Stimulated activated CD8-positive, alpha-beta memory T cell treated with anti-CD3 and anti-CD28 coated beads, Interleukin-2, amount 100 ng/mL, for 1 hour (primary cell): ENCODE measurements at places on chromosomes 2 and 18.

- peak; percentile 48 for DNase-seq
Observed at GRCh38 chr2:42828487-42829425, 36.4 kb upstream of the HAAO start.

DNA sequence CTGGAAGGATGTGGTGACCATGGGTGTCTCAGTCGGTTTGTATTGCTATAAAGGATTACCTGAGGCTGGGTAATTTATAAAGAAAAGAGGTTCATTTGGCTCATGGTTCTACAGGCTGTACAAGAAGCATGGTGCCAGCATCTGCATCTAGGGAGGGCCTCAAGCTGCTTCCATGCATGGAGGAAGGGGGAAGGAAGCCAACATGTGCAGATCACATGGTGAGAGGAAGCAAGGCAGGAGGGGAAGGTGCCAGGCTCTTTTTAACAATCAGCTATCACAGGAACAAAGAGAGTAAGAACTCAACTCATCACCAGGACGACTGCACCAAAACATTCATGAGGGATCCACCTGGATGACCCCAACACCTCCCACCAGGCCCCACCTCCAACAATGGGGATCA, 209.4 kb downstream of the CDH20 start:
- no peak for DNase-seq

GRCh38 chr18:79386547-79386946, 9.2 kb upstream of the NFATC1 start:
- DNase-seq: no peak

DNA sequence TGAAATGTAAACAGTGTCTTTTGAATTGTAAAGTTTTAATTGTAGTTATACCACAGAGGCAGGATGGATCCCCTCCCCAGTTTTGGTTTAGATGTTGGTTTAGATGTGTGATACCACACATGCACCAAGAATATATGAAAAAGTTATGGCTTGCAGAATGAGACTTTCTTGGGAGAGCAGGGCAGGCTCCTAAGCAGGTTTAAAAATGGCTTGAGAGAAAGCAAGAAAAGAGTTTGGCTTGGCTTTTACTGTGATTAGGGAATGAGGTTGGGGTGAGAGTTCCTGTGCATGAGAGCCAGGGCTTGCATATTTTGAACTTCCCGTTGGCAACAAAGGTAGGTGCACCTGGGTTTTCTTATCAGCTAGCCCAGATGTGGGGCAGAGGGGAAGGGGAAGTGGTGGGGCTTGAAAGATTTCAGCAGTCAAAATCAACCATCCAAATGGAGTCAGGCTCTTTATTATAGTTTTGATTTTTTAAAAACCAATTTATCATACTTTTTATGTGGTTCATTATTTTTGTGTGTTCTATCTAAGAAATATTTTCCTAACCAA, 246.9 kb downstream of the MTX2 start:
- no peak for DNase-seq

DNA sequence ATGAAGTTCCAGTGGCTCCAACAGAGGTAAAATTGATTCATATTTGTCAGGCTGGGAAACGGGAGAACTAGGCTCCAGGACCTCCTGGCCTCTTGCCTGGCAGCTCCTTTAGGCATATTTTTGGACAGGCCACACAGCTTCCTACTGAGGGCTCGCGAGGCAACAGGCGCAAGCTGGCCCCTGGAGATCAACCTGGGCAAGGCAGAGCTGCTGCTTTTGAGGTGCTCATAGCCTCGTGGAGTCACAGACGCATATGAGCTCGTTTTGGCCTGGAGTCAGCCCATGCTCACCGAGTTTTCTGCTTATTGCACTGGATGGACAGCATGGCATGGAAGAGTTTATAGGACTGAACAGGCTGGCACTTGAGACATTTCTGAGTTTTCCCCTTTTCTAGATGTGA, 97.7 kb downstream of the CAPN13 start:
- DNase-seq: no peak

- no peak for DNase-seq
Observed at GRCh38 chr2:235472443-235472842, 21.4 kb upstream of the AGAP1 start.

DNA sequence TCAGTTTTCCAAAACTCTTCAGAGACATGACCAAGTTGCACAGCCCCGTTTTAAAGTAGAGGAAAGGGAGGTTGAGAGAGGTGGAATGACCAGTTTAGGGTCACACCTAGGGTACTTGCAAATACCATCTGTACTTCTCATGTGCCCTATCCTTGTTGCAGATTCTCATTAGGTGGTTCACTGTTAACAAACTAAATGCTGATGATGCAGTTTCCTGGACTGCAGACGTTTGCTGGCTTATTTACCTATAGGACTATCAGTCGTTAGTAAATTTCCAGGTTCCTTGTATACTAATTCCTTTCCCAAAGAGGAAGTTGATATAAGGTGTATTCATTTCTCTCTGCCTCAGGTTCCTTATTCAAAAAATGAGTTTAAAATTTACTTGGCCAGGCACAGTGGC, 1.4 kb downstream of the FARP2 start:
- DNase-seq: no peak

DNA sequence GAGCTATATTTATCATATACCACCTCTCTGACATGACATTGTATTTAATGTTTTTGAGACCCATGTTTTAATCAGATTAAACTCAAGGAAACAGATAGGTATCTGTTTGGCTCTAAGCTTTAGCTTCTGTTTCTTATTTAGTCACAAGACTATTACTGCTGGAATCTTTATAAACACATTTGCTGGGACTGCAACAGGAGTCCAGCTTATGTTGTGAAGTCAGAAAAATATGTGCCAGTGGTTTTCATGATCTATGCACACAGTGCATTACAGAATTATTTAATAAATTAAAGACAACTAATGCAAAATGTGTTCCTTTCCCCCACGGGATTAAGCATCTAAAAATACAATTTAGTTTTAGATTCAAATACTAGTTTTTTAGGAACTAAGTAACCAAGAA, 338.9 kb downstream of the ZEB2 start:
- DNase-seq: no peak

DNA sequence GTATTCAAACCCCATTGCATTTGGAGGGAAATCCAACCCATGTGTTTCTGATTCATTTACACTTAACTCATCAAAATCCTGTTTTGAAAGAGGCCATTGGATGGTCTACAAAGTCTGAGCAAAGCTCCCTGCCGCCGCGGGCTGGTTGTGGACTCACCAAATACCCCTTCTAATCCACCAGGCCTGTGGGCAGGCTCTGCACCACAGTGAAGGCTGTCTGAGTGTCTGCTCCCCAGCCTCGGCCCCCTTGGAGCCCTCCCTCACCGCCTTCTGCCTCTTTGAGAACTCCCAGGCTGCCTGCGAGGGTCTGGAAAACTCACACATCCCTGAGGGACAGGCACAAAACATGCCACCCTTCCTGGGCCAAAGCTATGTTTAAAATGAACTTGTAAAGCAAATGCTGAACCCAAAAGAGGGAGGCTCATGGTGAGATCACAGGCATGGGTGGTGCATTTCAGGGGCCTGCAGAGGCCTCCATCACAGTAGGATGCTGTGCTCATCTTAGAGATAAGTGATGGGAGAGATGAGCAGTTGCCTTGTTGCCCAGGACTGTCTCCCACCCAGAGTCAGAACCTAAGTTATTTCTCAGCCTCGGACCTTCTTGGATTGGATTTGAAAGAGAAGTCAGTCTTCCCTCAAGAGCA, 225.0 kb downstream of the CYP26B1 start:
- DNase-seq: no peak

DNA sequence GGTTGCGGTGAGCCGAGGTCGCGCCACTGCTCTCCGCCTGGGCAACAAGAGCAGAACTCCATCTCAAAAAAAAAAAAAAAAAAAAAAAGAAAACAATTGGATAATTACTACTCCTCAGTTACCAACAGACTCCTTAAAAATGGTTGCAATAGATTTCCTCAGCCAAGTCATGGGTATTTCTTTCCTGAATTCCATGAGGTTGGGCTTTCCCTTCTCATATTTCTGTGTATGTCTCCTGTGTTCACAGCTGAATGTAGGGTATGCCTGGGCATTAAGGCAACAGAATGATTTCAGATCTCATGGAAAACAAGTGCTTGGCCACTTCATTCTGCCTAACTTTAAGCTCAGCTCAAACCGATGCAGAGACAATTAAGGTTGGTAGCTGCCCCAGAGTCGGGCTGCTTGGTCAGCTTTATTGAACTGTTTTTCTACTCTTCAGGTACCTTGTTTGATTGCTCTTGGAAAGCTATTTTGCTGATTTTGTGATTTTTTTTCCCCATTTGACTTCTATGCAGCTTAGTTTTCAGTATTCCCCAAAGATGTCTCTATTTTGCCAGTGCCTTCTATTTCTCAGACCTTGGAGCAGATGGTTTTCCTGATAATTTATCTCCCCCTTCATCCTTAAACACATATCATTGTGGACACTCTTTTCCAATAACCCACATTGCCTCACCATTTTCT, 24.8 kb downstream of the KIF5C start:
- DNase-seq: no peak

- DNase-seq: no peak
Observed at GRCh38 chr2:19670303-19670702, 231.5 kb downstream of the TTC32 start.

- no peak for DNase-seq
Observed at GRCh38 chr2:44843641-44844310, 97.7 kb upstream of the SIX3 start.

- no peak for DNase-seq
Observed at GRCh38 chr2:5352286-5352685, 339.9 kb upstream of the SOX11 start.

DNA sequence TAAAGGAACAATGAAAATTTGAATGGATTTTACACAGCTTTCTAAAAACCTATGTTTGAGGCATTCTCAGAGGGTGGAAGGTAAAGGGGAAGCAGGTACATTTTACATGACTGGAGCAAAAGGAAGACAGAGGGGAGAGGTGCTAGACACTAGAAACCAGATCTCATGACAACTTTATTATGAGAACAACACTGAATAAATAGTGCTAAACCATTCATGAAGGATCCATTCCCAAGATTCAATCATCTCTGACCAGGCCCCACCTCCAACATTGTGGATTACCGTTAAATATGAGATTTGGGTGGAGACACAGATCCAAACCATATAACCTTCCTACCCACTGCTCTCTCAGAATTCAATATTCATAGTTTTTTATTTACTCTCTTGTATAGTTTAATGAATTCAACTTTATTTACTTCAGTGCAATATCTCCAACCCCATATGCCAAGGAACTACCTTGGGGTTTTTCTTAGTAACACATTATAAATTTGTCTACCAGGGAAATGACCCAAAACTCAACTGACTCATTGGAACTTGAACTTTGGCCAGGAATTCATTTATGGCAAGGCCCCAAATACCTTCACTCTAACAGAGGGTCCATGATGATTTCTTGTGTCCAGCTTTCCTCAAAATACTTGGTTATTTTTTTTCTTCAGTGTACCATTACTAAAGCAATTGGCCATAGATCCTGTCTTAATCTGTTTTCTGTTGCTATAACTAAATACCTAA, 317.8 kb downstream of the GULP1 start:
- no peak for DNase-seq

DNA sequence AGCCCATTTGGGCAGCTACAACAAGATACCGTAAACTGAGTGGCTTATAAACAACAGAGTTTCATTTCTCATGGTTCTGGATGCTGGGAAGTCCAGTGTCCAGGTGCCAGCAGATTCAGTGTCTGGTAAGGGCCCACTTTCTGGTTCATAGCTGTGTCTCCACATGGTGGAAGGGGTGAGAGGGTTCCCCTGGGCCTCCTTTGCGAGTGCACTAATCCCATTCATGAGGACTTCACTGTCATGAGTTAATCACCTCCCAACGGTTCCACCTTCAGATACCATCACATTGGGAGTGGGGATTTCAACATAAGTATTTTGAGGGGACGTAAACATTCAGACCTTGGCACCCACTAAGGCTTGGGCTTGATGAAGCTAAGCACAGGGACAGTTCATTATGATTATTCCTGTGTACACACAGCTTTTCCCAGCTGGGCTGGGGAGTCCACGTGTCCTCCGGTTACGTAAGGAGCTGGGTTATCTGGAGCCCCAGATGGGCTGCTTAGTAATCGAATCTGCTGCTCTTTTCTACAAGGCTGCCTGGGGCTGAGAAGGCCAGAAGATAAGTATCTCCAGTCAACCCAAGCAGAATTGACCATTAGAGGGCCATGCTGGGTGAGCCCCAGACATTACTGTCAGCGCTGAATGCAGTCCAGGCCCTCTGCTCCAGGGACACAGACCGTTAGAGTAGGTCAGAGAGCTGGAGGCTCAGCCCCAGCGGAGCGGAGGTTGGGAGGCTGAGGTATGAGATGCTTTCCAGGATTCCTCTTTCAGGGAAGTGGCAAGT, 42.7 kb downstream of the EPAS1 start:
- DNase-seq: no peak

- no peak for DNase-seq
Observed at GRCh38 chr18:32937597-32937996, 164.8 kb upstream of the KLHL14 start.

DNA sequence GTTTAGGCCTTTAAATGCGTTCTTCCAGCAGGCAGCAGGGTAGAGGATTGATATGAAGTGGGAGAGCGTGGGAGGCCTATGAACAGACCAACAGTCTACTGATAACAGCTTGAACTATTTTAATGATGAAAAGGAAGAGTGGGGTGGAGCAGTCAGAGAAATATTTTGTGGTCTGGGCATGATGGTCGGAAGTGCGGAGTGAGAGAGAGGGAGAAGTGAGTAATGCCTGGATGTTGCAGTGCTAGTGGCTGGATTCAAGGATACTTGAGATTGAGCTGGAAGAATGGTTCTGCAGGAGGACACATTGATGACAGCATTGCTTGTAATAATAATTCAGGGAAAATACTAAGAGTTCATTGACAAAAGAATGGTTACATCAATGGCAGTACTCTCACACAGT, 151.0 kb upstream of the DAPL1 start:
- no peak for DNase-seq

DNA sequence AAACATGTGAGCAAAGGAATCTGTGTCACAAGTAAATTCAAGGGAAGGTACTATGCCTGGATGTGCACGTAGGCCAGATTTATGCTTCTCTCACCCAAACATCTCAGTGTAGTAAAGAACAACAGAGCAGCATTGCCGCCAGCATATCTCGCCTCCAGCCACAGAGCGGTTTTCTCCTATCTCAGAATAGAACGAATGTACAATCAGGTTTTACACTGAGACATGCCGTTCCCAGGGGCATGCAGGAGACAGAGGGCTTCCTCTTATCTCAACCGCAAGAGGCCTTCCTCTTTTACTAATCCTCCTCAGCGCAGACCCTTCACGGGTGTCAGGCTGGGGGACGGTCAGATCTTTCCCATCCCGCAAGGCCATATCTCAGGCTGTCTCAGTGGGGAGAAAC, 175.3 kb downstream of the RPIA start:
- DNase-seq: no peak
